ENCODE measurements at places on chromosomes 5 and 9.
A peak's percentile ranks its signal among the peaks of the same experiment; 100 is the strongest.

GRCh38 chr5:1131191-1131621, 19.3 kb upstream of the SLC12A7 start:
- no peak for DNase-seq

GRCh38 chr9:2765250-2765880, 48.1 kb downstream of the KCNV2 start:
- DNase-seq, result no peak

DNA sequence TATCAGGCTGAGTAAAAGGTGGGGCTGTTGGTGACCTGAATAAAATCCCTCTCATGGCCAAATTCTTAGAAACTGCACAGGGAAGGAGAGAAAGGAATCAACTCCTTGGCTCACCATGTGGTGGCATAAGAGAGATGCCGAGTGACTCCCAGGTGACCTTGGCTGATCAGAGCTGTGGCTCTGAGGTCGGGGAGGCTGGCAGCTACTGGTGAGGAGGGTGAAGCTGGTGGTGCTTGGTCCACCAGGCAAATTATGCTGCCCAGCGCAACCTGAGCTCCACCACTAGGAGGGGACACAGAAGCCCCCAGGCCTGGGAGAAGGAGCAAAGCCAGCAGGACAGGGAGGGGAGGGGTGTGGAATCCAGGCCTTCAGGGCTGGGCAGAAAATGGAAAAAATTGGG, 111.2 kb upstream of the IL12B start:
- no peak for DNase-seq

GRCh38 chr9:7653262-7653661, 146.3 kb downstream of the DMAC1 start:
- no peak for DNase-seq

GRCh38 chr5:83285661-83286398, 185.7 kb upstream of the VCAN start:
- no peak for DNase-seq

GRCh38 chr5:38997591-38997990, 76.6 kb downstream of the RICTOR start:
- no peak for DNase-seq

DNA sequence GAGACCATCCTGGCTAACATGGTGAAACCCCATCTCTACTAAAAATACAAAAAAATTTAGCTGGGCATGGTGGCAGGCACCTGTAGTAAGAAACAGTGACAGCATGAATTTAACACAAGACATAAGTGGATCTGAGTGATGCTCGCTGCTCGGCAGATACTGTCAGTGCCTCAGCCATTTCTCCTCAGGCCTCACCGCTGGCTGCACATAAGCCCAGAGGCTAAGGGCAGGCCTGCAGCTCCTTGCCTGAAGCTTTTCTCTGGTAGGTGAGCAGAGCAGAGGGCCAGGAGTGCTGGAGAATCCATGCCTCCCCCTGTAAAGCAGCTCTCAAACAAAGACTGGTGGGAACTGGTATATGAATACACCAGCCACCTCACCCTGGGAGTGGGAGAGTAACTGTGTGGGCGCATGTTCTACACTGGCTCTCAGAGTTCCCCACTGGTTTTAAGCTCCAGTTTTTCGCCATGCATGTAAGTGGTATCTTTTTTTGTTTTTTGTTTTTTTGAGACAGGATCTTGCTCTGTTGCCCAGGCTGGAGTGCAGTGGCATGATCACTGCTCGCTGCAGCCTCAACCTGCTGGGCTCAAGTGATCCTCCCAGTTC, 10.3 kb upstream of the CD72 start:
- DNase-seq, result no peak

DNA sequence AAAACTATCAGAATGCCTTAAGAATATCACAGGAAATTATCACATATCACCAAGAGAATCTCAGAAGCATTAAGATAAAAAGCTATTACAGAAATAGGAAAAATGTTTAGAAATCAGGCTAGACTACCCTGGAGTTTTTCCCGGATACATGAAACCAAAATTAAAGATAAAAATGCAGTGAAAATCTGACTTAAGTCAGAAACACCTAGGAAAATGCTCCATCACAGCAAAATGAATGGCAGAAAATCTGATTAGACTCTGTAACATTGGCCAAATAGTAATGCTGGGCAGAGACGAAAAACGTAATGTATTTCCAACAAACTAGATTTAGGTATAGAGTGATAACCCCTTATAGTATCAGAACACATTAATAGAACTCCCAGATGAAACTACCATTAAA, 1626.7 kb upstream of the C9orf72 start:
- no peak for DNase-seq

DNA sequence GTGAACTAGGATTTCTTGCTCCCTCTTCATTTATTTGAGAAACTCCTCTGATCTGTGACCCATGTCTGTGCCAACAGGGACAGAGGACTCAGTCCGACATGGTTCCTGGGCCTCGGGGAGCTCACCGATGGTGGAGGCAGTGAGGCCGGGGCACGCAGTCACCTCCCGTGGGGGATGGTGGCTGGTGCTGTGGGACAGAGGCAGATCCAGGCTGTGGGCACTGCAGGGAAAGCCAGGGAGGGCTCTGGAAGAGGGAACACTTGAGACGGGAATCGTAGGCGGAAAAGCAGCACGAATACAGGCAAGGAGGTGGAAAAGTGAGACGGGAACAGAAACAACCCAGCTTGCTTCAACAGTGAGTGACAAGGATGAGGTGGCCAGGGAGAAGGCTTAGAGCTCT, 127.8 kb downstream of the GABBR2 start:
- DNase-seq, result no peak

DNA sequence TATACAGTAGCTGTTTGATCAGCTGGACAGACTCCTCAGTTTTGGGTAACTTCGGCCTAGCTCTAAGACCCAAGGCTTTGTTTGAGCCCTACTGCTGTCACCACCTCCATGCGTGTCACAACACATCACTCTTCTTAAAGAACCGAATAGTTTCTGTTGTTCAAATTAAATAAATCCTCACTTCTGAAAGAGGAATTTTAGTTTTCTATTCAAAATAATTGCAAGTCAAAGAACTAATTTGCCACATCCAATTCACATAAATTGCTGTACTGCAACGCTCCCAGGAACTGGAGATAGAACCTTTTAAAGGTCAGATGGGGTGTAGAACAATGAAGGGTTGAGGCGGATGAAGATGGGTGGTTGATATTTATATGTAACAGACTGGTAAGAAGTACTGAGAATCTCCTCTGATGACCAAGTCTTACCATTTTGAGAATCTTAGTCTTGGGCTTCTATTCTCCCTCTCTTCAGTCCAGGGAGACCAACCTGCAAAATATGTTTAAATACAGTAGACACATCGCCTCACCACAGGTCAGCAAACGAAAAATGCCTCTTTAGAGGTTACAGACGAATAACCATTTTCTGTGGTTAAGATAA, 1.6 kb downstream of the NREP start:
- DNase-seq, result no peak

GRCh38 chr5:150289551-150290390, at the start of gene CAMK2A:
TSS of gene CAMK2A (minus strand) at chr5:150289773. CDS start at chr5:150289625, 148 bp downstream.
- no peak for DNase-seq

DNA sequence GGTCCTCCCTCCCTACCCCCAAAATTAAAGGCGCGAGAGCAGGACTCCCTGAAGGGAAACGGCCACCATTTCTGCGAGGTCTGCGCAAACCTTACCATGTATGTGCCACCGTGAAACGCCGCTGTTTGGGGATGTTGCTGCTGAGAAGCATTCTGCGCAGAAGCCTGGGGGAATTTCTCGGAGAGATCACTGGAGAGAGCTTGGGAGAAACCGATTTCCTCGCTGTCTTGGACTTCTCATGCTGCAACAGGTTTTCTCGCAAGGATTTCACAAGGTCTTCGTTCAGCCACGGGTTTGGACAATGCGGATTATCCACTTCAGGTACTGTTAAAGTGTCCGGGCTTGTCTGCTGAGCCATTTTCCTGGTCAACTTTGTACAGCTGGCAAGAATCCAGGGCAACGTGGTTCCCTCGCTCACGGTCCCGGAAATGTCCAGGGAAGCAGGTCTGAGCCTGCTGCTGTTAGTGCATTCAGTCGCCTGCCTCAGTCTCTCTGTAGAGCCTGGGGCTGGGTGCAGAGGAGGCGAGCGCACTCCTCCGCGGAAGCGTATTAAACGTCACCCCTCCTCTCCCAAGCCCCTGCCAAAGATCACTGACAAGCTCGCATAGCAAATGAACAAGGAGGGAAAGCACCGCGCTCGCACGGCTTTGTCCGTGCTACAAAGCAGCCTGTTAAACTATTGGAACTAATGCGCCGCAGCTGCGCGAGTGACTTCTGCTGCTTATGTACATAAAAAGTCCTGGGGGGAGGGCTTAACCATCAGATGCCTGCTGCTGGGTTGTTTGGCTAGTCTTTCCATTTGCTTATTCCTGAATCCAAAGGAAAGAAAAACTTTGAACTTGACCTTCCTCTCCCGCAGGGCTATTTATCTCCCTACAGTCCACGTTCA, 125.1 kb downstream of the PDE4D start:
- no peak for DNase-seq

- DNase-seq, result no peak
Measured at GRCh38 chr5:6734243-6734700, 21.0 kb downstream of the TENT4A start.

GRCh38 chr5:166722939-166723338, 1568.5 kb upstream of the WWC1 start:
- DNase-seq, result no peak

GRCh38 chr5:35902046-35902672, 36.3 kb downstream of the CAPSL start:
- DNase-seq, result peak; percentile 60

- DNase-seq, result no peak
Measured at GRCh38 chr5:10870791-10871190, 109.8 kb upstream of the DAP start.

- no peak for DNase-seq
Measured at GRCh38 chr9:29740518-29740917, 2167.2 kb upstream of the C9orf72 start.
